ENCODE measurements at places on chromosomes 2 and 18. TPM values are rescaled to one million over a fixed set of nuclear protein-coding genes. Genes with fewer than 3 reads are reported as not detected.

DNA sequence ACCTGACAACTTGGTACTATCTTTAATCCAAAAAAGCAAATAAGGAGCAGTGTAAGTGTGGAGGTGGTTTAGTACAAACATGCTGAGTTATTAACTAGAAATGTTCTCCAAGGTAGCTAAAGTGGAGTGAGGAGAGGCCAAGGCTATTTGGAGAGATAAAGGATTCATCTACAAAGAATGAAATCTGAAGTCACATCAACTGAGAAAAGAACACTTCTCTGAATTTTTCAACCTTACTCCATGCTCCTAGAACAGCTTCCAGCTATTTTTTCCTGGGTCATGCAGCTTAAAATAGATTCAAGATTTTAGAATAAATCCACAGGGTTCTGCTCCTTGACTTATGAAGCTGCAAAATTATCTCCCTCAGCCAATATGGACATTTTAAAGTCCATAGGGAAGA is 18.7 kb downstream of the IMMT start:
- no peak for DNase-seq

GRCh38 chr2:28219138-28219537 is 173.5 kb upstream of the FOSL2 start:
- DNase-seq: no peak

The SH3YL1 gene
- total RNA-seq: 32.9 TPM

The RAPGEF4 gene
- 18.4 TPM for total RNA-seq

The DRC1 gene
- not detected for total RNA-seq

Measured in vagina (tissue), 2 donors.